ENCODE measurements at places on chromosomes 13 and 19.

- DNase-seq: peak; percentile 39
These were observed 1584.5 kb upstream of the MIR17HG start for GRCh38 chr13:89763005-89763404.

GRCh38 chr13:31611214-31611613 is 128.1 kb upstream of the RXFP2 start:
- no peak for DNase-seq

GRCh38 chr13:42345367-42345766 is 73.4 kb downstream of the AKAP11 start:
- no peak for DNase-seq

GRCh38 chr13:61410669-61411297 is 4.9 kb downstream of the PCDH20 start:
- peak; percentile 38 for DNase-seq

DNA sequence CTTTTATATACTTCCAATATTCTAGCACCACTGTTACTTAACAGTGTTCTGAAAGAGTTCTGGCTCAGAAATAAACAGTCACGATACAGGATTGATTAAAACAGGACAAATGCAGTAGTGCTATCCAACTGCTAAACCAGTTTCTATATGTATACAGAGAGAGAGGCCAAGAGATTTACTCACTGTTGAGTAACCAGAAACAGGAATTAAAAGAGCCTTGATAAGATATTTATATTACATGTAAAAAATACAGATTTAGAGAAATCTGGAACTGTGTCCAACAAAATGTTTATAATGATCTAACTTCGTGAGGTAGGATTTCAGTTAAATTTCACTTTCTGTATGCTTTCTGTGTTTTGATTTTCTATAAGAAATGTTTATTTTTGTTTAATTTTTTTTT is 116.6 kb downstream of the CDK8 start:
- no peak for DNase-seq

DNA sequence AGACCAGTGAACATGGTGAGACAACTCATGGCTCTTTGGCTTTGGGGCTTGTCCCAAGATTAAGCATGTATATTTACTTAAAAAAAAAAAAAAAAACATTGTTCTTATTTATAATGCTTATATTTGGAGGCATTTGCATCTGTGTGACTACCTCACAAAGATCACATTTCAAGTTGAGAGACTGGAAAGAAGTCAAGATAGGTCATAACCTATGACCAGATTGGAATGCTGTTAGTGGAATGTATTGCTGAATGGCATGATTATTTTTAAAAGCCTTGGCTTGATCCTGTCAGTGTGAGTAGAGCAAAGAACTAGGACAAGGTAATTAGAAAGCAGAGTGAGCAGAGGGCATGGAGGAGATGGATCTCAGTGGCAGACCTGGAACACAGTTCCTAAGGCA is 214.6 kb downstream of the OXGR1 start:
- DNase-seq: peak; percentile 10

- peak; percentile 52 for DNase-seq
These were observed 118.4 kb upstream of the SLC7A1 start for GRCh38 chr13:29713839-29714238.
